ENCODE measurements at places on chromosomes 11 and 22.
A peak's percentile ranks its signal among the peaks of the same experiment; 100 is the strongest.

- no peaks in the 10 kb centered on the region for H3K27me3 ChIP-seq
- H3K4me3 ChIP-seq, result no peak overlapping the region
- no peaks in the 10 kb centered on the region for H3K4me1 ChIP-seq
- DNase-seq, result no peak
- H3K36me3 ChIP-seq, result no peaks in the 10 kb centered on the region
Measured at GRCh38 chr11:7473717-7474116, 11.6 kb upstream of the OLFML1 start.

DNA sequence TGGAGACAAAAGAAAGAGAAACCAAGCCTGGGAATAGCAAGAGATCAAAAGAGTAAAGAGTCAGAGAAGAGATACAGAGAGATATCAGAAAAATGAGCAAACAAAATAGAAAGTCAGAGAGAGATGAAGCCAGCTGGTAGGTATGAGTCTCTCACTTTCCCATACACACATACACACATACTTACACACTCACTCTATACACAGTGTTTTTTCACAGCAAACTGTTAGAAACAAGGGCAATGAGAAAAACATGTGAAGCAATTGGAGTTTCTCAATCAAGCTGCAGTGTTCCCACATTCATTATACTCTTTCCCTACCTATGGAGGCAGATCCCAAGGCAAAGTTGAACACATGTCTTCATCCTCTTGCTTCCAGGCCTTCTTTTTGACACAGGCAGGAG, 2.6 kb upstream of the NLRP10 start:
- peaks cover 24% of the 10 kb centered on the region for H3K4me1 ChIP-seq
- H3K4me3 ChIP-seq, result no peak overlapping the region
- H3K36me3 ChIP-seq, result no peaks in the 10 kb centered on the region
- peak overlapping the region; percentile 3 for H3K27ac ChIP-seq
- no peaks in the 10 kb centered on the region for H3K27me3 ChIP-seq
- no peak for DNase-seq

DNA sequence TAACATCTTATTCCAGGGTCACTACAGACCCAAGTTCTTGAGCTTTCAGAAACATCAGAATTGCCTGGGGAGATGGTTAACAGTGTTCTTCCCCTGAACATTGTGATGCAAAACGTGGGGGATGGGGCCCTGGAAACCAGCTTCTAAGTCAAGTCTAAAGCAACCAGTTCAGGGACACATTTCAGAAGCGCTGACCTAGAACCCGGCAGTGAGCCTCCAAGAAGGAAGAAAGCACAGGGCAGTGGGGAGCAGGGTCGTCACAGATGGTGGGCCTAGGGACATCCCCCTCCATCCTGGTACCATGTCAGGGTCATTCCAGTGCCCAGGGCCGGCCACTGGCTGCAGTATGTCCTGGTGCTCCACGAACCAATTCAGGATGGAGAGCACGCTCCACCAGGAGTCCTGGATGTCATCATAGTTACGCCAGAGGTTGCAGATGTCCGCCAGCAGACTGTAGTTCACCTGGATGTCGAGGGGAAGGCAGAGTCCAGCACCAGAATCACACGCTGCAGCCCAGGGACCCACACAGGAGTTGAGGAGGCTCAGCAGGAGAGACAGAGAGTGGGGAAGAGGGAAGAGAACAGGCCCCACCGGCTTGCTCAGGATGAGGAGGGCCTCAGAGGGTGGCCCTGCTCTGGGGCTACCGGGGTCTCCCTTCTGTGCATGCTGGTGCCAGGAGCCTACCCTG, 5.0 kb downstream of the NAGA start:
- DNase-seq, result no peak
- H3K4me3 ChIP-seq, result no peak overlapping the region
- no peaks in the 10 kb centered on the region for H3K27me3 ChIP-seq

DNA sequence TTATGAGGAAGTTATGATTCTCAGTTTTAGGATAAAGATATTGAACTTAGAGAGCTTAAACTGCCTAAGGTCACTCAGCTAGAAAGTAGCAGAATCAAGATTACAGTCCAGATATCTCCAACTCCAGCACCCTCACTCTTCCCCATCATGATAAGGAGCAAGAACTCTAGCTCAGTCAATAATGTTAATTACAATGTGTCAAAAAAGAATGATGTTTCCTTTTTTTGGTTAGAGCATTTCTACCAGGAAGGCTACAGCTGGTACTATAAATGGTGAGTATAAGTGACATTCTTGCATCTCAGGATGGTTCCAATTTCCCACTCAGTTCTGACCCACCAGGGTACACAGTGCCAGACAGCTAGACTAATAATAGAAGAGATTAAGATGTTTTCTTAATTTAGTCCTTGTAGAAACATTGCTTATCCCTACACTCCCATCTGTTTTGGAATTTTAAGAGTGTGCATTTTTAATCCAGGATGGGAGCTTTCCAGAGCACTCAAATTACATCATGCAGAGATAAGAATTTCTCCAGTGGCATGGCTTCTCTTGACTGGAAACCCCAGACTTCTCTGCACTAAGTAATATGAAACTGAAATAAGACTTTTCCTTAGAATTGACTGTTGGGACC, 21.6 kb upstream of the BBOX1 start:
- H3K27ac ChIP-seq, result no peak overlapping the region
- H3K36me3 ChIP-seq, result no peaks in the 10 kb centered on the region
- no peak overlapping the region for H3K4me3 ChIP-seq
- no peaks in the 10 kb centered on the region for H3K4me1 ChIP-seq
- H3K27me3 ChIP-seq, result no peaks in the 10 kb centered on the region

GRCh38 chr11:108122166-108122628, 830 bp downstream of the ACAT1 start:
- peak overlapping the region; percentile 88 for H3K4me3 ChIP-seq
- H3K27ac ChIP-seq, result peak overlapping the region; percentile 66
- H3K36me3 ChIP-seq, result no peaks in the 10 kb centered on the region
- H3K27me3 ChIP-seq, result no peaks in the 10 kb centered on the region

DNA sequence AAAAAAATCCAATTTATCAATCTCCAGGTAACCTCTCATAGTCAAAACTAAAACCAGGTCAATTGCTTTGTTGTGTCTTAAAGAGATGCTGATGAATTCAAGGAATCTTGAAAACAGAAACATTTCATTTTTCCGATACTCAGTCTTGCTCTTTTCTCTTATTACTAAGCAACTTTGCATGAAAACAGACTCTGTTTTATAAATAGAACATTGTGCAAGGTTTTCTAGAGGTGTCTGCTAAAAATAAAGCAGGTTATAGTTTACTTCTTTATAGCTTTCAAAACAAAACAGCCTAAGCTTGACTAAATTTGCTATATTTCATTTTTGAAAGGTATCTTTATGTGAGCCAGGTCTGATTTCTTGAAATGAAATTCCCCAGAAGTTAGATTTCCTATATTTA, 109.3 kb downstream of the ARL14EP start:
- H3K36me3 ChIP-seq, result no peaks in the 10 kb centered on the region
- no peaks in the 10 kb centered on the region for H3K27me3 ChIP-seq
- H3K4me3 ChIP-seq, result no peak overlapping the region
- no peak for DNase-seq
- no peaks in the 10 kb centered on the region for H3K4me1 ChIP-seq

GRCh38 chr11:44263738-44264437, 46.1 kb downstream of the ALX4 start:
- H3K4me3 ChIP-seq, result no peak overlapping the region
- H3K27me3 ChIP-seq, result no peaks in the 10 kb centered on the region
- H3K4me1 ChIP-seq, result no peaks in the 10 kb centered on the region
- H3K27ac ChIP-seq, result peak overlapping the region; percentile 24

- no peaks in the 10 kb centered on the region for H3K4me1 ChIP-seq
- no peak overlapping the region for H3K27ac ChIP-seq
- DNase-seq, result no peak
- no peak overlapping the region for H3K4me3 ChIP-seq
- H3K27me3 ChIP-seq, result no peaks in the 10 kb centered on the region
Measured at GRCh38 chr11:77250881-77251640, 50.4 kb downstream of the GDPD4 start.

- DNase-seq, result no peak
- H3K4me3 ChIP-seq, result no peak overlapping the region
- no peaks in the 10 kb centered on the region for H3K27me3 ChIP-seq
- H3K36me3 ChIP-seq, result no peaks in the 10 kb centered on the region
- H3K27ac ChIP-seq, result no peak overlapping the region
Measured at GRCh38 chr11:67538306-67538705, 15.1 kb upstream of the CABP2 start.

DNA sequence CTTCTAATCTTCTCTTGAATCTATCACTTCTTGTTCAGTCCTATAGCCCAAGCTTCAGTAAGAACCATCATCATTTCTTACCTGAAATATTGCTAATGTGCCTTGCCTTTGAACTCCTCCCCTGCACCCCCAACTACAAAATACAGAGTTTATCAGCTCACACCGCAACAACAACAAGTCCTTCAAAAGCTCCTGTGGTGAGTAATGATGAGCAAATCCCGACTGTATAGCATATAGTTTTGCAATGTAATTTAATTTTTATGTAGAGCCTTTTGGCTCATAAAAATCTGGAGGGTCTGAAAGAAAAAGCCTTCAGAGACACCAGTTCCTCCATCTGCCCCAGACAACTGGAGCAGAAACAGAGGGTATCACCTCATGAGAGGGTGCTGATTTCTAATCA, 124.7 kb downstream of the ARHGAP32 start:
- no peaks in the 10 kb centered on the region for H3K27me3 ChIP-seq
- no peaks in the 10 kb centered on the region for H3K4me1 ChIP-seq
- H3K4me3 ChIP-seq, result no peak overlapping the region
- H3K27ac ChIP-seq, result no peak overlapping the region

DNA sequence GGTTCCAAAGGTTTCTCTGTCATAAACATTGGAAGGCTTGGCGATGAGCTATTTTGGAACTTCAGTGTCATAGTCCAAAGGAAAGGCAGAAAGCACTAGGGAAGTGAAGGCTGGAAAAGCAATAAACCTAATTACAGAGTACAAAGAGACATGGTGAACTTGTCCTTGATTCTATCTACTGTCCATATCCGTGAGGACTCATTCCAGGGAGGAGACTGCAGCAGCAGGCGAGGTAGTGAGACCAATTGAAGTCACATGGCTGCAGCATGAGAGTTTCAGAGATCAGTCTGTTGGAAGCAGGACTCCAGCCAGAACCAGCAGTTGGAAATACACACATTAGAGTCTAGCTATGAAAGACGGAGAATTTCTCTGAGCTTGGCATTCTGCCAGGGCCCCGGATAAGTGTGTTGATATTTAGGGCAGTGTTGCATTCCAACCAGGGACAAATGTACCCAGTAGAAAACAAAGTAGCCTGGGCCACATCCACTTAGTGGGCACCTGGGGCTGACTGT, 54.1 kb upstream of the ARHGAP42 start:
- H3K4me1 ChIP-seq, result no peaks in the 10 kb centered on the region
- H3K36me3 ChIP-seq, result no peaks in the 10 kb centered on the region
- H3K27ac ChIP-seq, result no peak overlapping the region
- H3K27me3 ChIP-seq, result no peaks in the 10 kb centered on the region

DNA sequence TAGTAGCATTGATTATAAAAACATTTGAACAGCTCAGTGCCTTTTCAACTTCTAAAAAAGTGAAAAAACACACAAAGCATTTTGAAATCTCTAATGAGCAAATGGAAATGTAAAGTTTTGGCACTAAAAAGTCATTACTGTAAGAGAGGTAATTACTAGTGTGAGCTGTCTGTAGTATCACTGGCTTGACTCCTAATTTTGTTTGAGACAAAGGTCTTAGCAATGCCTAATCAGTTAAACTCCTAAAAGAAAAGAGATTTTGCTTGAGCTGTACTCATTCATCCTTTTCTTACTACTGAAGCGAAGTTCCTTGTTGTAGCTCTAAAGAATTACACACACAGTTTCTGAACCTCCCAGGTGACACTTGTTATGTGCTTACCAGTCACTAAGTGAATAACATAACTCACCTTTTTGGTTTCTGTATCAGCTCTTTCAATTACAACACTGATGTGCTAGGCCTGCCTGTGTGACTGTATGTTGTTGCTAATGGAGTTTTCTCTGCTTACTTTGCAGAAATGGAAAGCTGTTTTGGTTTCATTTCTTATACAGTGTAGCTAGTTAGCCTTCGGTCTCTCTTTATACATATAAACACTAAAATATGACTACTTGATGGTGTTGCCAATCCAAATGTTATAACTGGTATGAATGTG, 924.4 kb upstream of the TENM4 start:
- H3K36me3 ChIP-seq, result no peaks in the 10 kb centered on the region
- H3K4me3 ChIP-seq, result no peak overlapping the region
- no peak overlapping the region for H3K27ac ChIP-seq
- no peak for DNase-seq
- no peaks in the 10 kb centered on the region for H3K4me1 ChIP-seq

- H3K27ac ChIP-seq, result no peak overlapping the region
- H3K4me1 ChIP-seq, result 0 out of 2 replicates have a peak, but pooled peaks cover 4% of the 10 kb centered on the region
- no peaks in the 10 kb centered on the region for H3K27me3 ChIP-seq
- no peak for DNase-seq
- H3K36me3 ChIP-seq, result peaks cover 6% of the 10 kb centered on the region
Measured at GRCh38 chr11:102361086-102362031, 14.3 kb downstream of the BIRC2 start.

DNA sequence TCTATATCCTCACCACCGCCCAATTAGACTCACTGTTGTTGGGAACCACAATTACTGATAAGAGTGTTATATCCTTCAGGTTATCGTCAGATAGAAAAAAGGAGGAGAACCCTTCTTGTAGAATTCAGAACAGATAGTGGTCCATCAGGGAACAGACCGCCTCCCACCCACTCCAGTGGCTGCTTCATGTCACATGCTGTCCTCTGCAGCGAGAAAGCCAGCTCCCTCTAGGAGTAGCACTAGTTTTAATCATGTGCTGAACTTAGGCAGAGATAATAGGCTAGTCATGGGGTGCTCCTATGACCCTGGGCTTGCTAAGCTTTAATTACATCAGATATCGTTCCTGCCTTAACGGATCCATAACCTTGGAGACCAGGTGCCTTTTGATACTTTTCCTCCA, 51.5 kb upstream of the RAB1B start:
- no peaks in the 10 kb centered on the region for H3K36me3 ChIP-seq
- no peaks in the 10 kb centered on the region for H3K27me3 ChIP-seq
- H3K4me1 ChIP-seq, result peaks cover 1% of the 10 kb centered on the region
- no peak for DNase-seq
- no peak overlapping the region for H3K27ac ChIP-seq

DNA sequence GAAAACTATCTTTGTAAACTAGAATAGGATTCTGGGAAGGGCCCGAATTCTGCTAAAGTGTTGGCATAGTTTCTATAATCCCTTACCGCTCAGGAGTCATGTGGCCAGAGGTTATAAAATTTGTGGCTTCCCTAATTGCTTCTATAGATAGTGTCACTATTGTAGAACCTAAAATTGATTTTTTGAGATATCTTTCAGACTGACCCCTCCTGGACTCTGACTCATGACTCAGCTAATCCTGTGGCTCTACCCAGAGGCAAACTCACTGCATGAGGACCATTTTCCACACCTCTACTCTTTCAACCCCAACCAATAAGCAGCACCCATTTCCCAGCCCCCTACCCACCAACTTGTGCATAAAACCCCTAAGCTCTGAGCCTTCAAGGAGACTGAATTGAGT, 61.8 kb upstream of the PRSS23 start:
- peaks cover 94% of the 10 kb centered on the region for H3K4me1 ChIP-seq
- no peak overlapping the region for H3K4me3 ChIP-seq
- H3K27me3 ChIP-seq, result no peaks in the 10 kb centered on the region
- H3K36me3 ChIP-seq, result no peaks in the 10 kb centered on the region
- no peak for DNase-seq
- H3K27ac ChIP-seq, result peak overlapping the region; percentile 97

GRCh38 chr11:75280770-75281468, 40.3 kb downstream of the TPBGL start:
- no peaks in the 10 kb centered on the region for H3K27me3 ChIP-seq
- H3K27ac ChIP-seq, result peak overlapping the region; percentile 61
- H3K4me3 ChIP-seq, result no peak overlapping the region
- H3K36me3 ChIP-seq, result peaks cover 6% of the 10 kb centered on the region
